Tongue (tissue), 3 donors: ENCODE measurements at places on chromosomes 5 and 9. TPM values are rescaled to one million over a fixed set of nuclear protein-coding genes. Genes with fewer than 3 reads are reported as not detected.

DNA sequence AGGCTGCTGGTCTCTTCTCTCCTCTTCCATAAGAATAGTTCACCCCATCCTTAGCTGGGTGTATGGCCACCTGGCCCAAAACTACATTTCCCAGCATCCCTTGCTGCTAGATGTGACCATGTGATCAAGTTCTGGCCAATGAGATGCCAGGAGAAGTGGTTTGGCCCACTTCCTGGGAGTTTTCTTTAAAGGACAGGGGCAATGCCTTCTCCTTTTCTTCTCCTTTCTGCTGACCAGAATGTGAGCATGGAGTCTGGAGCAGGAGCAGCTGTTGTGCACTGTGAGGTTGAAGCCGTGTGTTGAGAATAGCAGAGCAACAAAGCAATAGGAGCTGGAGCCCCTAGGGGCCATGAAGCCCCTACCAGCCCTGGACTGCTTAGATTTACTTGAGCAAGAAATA lies 36.8 kb downstream of the C9orf50 start:
- peak; percentile 88 for DNase-seq

DNA sequence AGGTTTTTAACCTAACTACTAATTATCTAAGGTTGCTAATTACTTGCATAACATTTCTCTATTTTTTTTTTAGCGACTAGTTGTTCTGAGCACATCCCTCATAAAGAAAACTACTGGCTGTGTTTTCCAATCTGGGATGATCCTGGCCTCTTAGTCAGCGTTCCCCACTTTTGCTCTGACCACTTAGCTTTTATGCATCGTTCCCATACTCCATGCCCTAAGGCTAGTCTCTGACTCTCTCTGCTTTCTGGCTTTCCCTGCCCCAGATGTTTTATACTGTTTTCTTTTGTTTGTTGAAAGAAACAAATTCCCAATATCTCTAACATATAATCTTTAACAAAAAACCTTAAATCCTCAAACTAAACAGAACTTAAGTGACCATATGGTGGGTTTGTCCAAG lies 217.9 kb downstream of the SPATA31D1 start:
- DNase-seq: no peak

DNA sequence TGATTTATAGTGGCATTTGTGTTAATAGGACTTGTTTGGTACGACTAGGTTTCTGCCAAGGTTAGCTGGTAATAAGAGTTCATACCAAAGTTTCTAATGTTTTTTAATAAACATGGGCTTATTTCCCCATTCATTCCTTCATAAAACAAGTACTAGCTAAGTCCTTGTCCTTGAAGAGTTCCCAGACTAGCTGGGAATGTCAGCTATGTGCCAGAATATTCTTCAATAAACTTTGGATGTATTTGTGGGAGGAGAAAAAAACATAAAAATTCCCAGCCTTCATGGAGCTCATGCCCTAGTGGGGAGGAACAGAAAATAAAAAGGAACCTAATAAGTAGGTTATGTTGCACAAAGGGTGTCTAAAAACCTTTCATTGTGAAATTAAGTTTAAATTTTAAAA lies 176.9 kb downstream of the DENND1A start:
- no peak for DNase-seq

The GRIA1 gene
- 3.0 TPM for total RNA-seq

The SLC9A3 gene
- 4.3 TPM for total RNA-seq
